ENCODE measurements at places on chromosomes 16 and 17. TPM values are rescaled to one million over a fixed set of nuclear protein-coding genes. Genes with fewer than 3 reads are reported as not detected.

The CLEC18B gene
- total RNA-seq, result 0.24 TPM

The CSH2 gene
- not detected for total RNA-seq

DNA sequence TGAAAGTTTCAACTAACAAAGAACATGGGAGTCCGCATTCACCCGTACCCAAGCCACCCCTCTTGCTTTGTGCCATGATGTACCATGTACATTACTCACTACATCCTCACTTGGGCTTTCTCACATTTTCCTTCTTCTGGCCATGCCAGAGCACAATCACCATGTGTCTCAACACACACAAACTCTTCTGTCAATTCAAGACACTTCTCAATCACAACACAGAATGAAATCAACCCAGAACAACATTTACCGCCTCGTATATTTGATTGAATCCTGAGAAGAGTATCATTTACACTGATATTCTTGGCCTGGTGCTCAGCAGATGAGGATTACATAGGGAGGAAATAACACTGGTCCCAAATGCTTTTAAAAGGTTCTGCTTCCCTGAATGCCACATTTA lies 4.5 kb downstream of the ADAMTS18 start:
- no peaks in the 10 kb centered on the region for H3K4me1 ChIP-seq
- H3K27me3 ChIP-seq, result no peaks in the 10 kb centered on the region
- no peaks in the 10 kb centered on the region for H3K36me3 ChIP-seq
- H3K27ac ChIP-seq, result no peak overlapping the region

The SNF8 gene
- total RNA-seq, result 76.9 TPM

- H3K36me3 ChIP-seq, result no peaks in the 10 kb centered on the region
- H3K4me3 ChIP-seq, result no peak overlapping the region
- H3K27ac ChIP-seq, result no peak overlapping the region
These were observed 5.1 kb upstream of the KRT16 start for GRCh38 chr17:41617698-41618097.

DNA sequence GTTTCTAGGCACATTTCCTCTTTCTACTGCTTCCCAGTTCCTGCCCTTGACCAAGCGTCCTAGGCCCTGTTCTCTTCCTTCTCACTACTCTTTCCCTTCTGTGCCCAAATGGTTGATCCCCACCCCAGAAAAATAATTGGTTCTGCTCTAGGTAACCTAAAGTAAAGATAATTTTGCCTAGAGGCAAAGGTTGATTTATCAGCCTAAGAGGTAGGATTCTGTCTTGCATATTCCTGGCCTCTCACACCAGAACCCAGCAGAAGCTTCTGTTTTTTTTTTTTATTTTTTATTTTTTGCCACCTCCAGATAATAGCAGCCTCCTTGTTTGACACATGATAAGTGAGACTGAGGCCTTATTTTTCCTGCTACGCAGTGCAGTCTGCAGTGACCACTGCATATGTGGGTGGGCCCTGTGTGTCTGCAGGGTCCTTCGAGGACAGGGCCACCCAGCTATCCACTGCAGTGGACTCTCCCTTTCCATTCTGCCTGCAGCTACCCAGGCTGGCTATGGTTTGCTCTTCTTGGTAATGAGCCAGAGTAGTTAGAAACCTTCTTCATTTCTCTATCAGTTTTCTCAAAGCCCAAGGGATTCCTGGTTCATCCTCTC lies 701 bp downstream of the PIPOX start:
- no peak for DNase-seq
- H3K4me1 ChIP-seq, result peaks cover 10% of the 10 kb centered on the region
- H3K27me3 ChIP-seq, result no peaks in the 10 kb centered on the region
- no peak overlapping the region for H3K4me3 ChIP-seq

DNA sequence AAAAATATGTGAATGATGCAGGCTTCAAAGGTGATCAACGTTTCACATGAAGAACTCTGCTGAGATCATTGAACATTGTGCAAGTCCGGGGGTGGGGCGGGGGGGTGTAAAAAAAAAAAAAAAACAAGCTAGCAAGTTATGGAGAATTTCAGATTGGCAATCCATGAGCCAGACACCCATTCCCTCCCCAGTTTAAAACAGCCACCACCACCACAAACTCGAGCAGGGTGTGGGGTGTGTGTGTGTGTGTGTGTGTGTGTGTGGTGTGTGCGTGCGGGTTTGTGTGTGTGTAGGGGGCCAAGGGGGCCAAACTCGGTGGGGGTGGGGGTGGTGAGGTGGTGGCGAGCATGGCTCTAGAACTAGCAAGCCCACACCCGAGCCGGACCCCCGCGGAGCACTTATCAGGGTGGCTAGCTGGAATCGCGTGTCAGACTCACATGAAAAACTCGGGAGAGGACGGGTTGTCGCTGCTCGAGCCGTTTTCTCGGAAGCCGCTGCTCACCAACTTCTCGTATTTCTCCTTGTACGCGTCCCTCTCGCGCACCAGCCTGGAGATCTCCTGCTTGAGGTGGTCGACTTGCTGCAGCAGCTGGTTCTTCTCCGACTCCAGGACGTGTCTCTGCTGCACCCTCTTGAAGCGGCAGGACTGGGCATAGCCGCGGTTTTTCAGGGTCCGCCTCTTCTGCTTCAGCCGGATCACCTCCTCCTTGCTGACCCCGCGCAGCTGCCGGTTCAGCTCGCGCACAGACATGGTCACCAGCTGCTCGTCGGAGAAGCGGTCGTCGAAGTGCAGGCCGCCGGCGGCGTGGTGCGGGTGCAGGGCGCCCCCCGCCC lies 2.0 kb downstream of the MAF start:
- H3K4me1 ChIP-seq, result peaks cover 26% of the 10 kb centered on the region
- no peaks in the 10 kb centered on the region for H3K36me3 ChIP-seq
- H3K4me3 ChIP-seq, result peak overlapping the region; percentile 74
- H3K27ac ChIP-seq, result peak overlapping the region; percentile 37

GRCh38 chr16:67647681-67648080 lies 2.7 kb downstream of the CARMIL2 start:
- H3K4me1 ChIP-seq, result peaks cover 22% of the 10 kb centered on the region
- H3K27ac ChIP-seq, result no peak overlapping the region
- H3K27me3 ChIP-seq, result no peaks in the 10 kb centered on the region
- no peak overlapping the region for H3K4me3 ChIP-seq
- H3K36me3 ChIP-seq, result peaks cover 48% of the 10 kb centered on the region

The ZFP3 gene
- 7.2 TPM for total RNA-seq

- H3K27ac ChIP-seq, result no peak overlapping the region
- no peaks in the 10 kb centered on the region for H3K27me3 ChIP-seq
- no peak for DNase-seq
These were observed 49.3 kb upstream of the JPH3 start for GRCh38 chr16:87552772-87553573.

DNA sequence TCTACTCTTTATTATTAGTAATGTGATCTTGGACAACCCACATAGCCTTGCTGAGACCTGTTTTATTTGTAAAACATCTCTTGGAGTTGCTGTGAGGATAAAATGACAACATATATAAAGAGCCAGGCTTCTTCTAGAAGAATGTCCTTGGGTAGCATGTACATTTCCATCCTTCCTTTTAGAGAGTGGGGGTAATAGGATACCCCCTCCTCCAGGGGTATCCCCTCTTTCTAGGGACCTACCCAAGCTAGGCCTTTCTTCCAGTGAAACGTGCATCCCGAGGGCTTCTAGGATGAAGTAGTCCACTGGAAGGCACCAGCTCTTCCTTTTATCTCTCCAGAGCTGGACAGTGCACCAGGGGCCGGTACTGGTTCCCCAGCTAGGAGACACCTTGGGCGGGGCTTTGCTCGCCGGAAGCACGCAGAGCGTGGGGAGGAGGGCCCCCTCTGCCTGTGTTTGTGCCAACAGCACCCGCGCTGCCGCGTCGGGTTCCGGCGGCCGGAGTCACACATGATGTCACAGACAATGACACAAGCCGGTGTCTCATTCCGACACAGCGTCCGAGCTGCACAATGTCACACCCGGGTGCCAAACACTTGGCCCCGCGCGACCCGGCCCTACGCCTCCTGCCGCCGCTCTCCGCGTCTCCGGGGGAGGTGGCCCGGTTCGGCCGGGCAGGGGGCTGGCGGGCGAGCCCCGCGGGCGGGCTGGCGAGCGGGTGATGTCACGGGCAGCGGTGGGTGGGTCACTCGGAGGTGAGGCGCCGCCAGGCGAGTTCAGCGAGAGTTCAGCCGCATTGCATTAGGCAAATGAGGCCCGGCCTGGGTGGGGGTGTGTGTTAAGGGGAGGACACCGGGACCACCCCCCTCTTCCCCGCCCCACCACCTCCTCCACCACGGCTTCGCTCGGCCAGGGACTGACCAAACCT lies 23.4 kb downstream of the GJD3 start:
- no peaks in the 10 kb centered on the region for H3K27me3 ChIP-seq
- H3K4me3 ChIP-seq, result peak overlapping the region; percentile 60
- peaks cover 83% of the 10 kb centered on the region for H3K4me1 ChIP-seq
- peaks cover 6% of the 10 kb centered on the region for H3K36me3 ChIP-seq
- DNase-seq, result peak; percentile 94
- H3K27ac ChIP-seq, result peak overlapping the region; percentile 91

- H3K36me3 ChIP-seq, result no peaks in the 10 kb centered on the region
- no peak overlapping the region for H3K4me3 ChIP-seq
- H3K4me1 ChIP-seq, result peaks cover 19% of the 10 kb centered on the region
- peaks cover 17% of the 10 kb centered on the region for H3K27me3 ChIP-seq
- no peak for DNase-seq
- H3K27ac ChIP-seq, result no peak overlapping the region
These were observed 3.4 kb upstream of the SEC14L5 start for GRCh38 chr16:4954714-4955113.

DNA sequence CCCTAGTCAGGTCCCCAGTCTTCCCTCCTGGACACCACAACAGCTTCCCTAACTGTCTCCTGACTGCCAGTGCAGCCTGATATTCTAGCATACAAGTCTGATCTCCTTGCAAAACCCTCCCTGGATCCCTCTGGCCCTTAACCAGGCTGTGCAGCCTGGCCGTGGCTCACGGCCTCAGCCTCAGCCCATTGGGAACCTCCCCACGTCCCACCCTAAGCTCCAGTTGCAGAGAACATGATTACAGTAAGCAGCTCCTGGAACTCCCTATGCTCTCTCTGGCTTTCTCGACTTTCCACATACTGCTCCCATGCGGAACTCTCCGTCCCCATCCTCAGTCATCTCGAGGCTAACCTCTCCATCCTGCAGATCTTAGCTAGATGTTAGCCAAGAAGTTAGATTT lies 13.0 kb downstream of the ALOX12B start:
- H3K4me3 ChIP-seq, result no peak overlapping the region
- no peak overlapping the region for H3K27ac ChIP-seq
- peaks cover 37% of the 10 kb centered on the region for H3K4me1 ChIP-seq
- no peaks in the 10 kb centered on the region for H3K36me3 ChIP-seq

The FAM83G gene
- 6.5 TPM for total RNA-seq

DNA sequence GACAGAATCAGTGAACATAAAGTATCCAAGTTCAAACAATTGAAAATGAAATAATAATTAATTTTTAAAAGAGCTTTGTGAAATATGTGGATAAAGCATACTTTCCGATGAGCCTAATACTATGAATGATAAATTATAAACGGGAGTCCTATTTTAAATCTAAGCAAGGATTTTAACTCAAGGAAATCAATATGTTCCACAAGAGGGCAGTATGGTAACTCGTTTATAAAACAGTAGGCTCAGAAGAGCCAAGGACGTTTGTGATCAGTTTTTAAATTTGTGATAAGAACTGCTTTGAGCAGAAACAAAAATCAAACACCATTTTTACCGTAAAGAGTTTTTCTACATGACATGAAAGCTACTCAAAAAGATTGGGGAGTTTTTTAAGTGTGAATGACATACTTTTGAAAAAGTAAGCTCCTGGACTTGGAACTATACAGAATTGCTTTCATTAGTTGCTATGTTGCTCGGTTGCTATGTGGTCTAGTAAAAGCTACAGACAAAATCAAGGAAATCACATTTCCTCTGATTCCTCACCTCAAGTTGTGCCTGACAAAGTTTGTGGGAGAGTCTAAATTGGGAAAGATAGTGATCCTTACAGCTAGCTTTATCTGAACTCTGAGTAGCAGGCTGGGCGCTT lies 11.8 kb upstream of the TEKT1 start:
- peak; percentile 72 for DNase-seq
- H3K36me3 ChIP-seq, result no peaks in the 10 kb centered on the region
- no peak overlapping the region for H3K4me3 ChIP-seq

The KRTAP3-1 gene
- not detected for total RNA-seq

- no peak overlapping the region for H3K4me3 ChIP-seq
- H3K4me1 ChIP-seq, result no peaks in the 10 kb centered on the region
- no peak for DNase-seq
- no peak overlapping the region for H3K27ac ChIP-seq
- no peaks in the 10 kb centered on the region for H3K27me3 ChIP-seq
These were observed 8.8 kb downstream of the C17orf113 start for GRCh38 chr17:42041619-42042018.

DNA sequence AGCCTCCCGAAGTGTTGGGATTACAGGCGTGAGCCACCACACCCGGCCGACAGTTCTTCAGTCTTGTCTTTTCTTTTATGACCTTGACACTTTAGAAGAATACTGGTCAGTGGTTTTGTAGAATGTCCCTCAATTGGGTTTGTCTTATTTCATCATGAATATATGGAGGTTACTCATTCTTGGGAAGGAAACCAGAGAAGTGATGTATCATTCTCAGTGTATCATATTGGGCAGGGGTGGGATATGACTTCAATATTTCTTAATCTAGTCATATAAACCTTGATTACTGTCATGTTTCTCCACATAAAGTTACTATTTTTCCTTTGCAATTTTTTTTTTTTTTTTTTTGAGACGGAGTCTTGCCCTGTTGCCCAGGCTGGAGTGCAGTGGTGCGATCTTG lies 36.9 kb downstream of the SNTB2 start:
- H3K36me3 ChIP-seq, result no peaks in the 10 kb centered on the region
- H3K27ac ChIP-seq, result no peak overlapping the region
- no peak for DNase-seq
- no peaks in the 10 kb centered on the region for H3K4me1 ChIP-seq

The SOST gene
- not detected for total RNA-seq

- no peak for DNase-seq
- H3K36me3 ChIP-seq, result no peaks in the 10 kb centered on the region
- H3K27me3 ChIP-seq, result peaks cover 4% of the 10 kb centered on the region
- peaks cover 25% of the 10 kb centered on the region for H3K4me1 ChIP-seq
These were observed 21.0 kb upstream of the MTMR4 start for GRCh38 chr17:58535431-58535830.

DNA sequence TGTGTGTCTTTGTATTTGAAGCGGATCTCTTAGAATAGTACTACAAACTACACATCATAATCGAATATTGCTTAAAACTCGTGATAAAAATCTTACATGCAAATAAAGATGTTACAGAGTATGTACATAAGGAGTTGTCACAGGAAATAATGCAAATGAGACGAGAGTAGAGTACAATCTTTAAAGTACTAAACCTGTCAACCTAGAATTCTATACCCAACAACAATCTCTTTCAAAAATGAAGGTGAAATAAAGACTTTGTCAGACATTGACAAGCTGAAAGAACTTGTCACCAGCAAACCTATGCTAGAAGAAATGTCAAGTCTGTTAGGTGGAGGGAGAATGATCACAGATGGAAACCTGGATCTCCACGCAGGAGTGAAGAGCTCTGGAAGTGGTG lies 83.7 kb upstream of the GNG13 start:
- DNase-seq, result no peak
- H3K36me3 ChIP-seq, result no peaks in the 10 kb centered on the region
- H3K27ac ChIP-seq, result no peak overlapping the region
- H3K27me3 ChIP-seq, result no peaks in the 10 kb centered on the region
- H3K4me3 ChIP-seq, result no peak overlapping the region

The GP1BA gene
- total RNA-seq, result 2.2 TPM

The HSD11B2 gene
- not detected for total RNA-seq

- no peaks in the 10 kb centered on the region for H3K4me1 ChIP-seq
- H3K36me3 ChIP-seq, result no peaks in the 10 kb centered on the region
- no peaks in the 10 kb centered on the region for H3K27me3 ChIP-seq
- H3K27ac ChIP-seq, result no peak overlapping the region
- no peak overlapping the region for H3K4me3 ChIP-seq
- no peak for DNase-seq
These were observed 321.8 kb downstream of the HS3ST3B1 start for GRCh38 chr17:14622615-14623101.

- no peaks in the 10 kb centered on the region for H3K27me3 ChIP-seq
- H3K4me1 ChIP-seq, result no peaks in the 10 kb centered on the region
- H3K4me3 ChIP-seq, result no peak overlapping the region
- H3K27ac ChIP-seq, result no peak overlapping the region
- DNase-seq, result no peak
These were observed 62.8 kb upstream of the GRIN2A start for GRCh38 chr16:10245002-10245401.
